Neural progenitor cell (in vitro differentiated cells): ENCODE measurements at places on chromosomes 13 and 19. TPM values are rescaled to one million over a fixed set of nuclear protein-coding genes. Genes with fewer than 3 reads are reported as not detected.

GRCh38 chr13:97445522-97446187 lies 11.7 kb downstream of the RAP2A start:
- DNase-seq = no peak
- no peak overlapping the region for H3K27ac ChIP-seq
- no peaks in the 10 kb centered on the region for H3K4me1 ChIP-seq
- no peak overlapping the region for H3K4me3 ChIP-seq
- H3K27me3 ChIP-seq = no peaks in the 10 kb centered on the region

DNA sequence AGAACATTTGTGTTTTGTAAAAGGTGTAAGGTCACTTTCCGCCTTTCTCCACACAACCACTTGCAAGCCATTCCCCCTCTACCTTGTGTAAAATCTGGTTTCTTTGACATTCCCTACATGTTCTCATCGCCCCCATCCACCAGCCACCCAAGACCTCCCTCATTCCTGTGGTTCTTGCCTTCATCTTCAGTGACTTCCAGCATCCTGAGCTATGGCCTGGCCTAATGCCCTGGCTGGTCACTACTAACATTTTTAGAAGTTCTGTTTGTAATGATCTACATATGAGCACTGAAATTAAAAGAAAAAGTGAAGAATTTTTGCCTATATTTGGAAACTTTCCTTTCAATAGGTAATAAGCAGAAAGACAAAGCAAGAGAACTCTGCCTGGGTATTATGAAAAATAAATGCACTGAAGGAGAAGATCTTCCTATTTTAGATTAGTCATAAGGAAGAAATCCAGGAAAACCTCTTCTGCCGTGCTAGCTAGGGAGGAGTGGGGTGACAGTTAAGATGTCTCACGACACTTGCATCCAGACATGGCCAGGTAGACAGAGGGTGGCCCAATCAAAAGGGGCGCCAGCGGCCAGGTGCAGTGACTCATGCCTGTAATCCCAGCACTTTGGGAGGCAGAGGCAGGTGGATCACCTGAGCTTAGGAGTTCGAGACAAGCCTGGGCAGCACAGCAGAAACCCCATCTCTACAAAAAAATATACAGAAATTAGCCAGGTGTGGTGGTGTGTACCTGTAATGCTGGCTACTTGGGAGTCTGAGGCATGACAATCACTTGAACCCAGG lies 28.1 kb upstream of the MPHOSPH8 start:
- no peak overlapping the region for H3K4me3 ChIP-seq
- no peak overlapping the region for H3K27ac ChIP-seq
- no peaks in the 10 kb centered on the region for H3K36me3 ChIP-seq
- peaks cover 35% of the 10 kb centered on the region for H3K27me3 ChIP-seq
- no peak for DNase-seq

DNA sequence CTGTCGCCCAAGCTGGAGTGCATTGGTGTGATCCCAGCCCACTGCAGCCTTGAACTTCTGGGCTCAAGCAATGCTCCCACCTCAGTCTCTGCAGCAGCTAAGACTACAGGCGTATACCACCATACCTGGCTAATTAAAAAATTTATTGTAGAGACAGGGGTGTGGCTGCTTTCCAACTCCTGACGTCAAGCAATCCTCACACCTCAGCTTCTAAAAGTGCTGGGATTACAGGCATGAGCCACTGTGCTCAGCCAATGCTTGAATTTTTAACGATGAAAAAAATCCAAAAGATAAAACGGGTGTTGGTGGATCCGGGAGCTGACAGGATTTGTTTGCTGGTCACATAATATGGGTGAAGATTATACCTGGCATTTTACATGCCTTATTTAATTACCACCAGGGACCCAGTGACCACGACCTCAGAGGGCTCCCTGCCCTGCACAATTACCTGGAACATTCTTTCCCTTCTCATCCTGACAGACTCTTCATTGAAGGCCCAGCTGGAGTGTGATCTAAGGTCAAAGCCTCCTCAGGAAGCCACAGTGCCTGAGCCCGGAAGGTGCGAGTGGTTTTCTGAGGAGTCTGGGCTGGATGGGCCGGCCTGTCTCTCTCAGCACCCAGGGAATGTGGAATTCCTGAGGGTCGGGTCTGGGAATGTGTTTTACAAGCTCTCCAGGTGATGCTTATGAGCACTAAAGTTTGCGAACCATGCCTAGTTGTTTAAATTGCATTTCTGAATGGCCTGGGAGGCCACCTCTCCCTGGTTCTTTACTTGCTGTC lies 193.3 kb downstream of the USP12 start:
- no peak overlapping the region for H3K27ac ChIP-seq
- DNase-seq = no peak

- DNase-seq = peak; percentile 81
- H3K4me3 ChIP-seq = peak overlapping the region; percentile 49
- no peak overlapping the region for H3K27ac ChIP-seq
- H3K27me3 ChIP-seq = no peaks in the 10 kb centered on the region
- H3K36me3 ChIP-seq = no peaks in the 10 kb centered on the region
Measured at GRCh38 chr19:17778968-17779929, 15.7 kb upstream of the B3GNT3 start.

- H3K4me3 ChIP-seq = no peak overlapping the region
- peak overlapping the region; percentile 3 for H3K27ac ChIP-seq
- peaks cover 33% of the 10 kb centered on the region for H3K4me1 ChIP-seq
- no peaks in the 10 kb centered on the region for H3K36me3 ChIP-seq
Measured at GRCh38 chr19:46981286-46981945, 38.2 kb upstream of the NPAS1 start.

DNA sequence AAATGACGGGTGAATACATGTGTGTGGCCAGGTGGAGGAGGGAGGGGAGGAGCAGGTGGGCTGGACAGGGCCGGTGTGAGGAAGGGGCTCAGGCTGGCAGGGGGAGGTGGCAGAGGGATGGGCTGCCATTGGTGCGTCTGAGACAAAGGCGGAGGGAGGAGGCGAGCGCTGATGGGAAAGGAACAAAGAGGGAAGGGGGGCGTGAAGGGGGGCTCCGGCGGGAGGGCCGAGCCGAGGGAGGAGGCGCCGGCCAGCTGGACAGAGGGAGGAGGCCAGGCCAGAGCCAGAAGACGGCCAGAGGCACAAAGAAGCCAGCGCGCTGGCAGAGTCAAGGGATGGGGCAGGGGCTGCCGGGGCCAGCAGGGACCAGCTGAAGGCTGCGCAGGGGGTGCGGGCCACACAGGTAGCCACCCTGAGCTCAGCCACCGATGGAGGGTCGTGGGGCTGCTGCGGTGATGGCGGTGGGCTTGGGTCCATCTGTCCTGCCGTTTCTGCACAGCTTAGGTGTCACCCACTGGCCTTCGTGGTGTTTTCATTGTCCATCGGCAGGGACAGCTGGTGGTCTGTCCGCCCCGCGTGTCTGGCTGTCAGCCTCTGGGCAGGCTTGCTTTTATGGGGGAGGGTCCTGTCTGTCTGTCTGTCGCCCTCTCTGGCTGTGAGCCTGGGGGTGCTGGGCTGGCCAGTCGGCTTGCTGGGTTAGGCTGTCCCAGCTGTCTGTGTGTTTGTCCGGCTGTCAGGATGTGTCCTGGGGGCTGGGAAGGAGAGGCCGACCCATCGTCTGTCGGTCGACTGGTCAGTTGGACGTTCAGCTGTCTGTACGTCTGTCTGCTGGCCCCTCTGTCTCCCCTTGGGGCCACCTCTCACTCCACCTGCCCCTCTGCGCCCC lies 2.2 kb downstream of the APC2 start:
- no peaks in the 10 kb centered on the region for H3K36me3 ChIP-seq
- no peak overlapping the region for H3K4me3 ChIP-seq
- H3K27ac ChIP-seq = no peak overlapping the region
- H3K27me3 ChIP-seq = peaks cover 98% of the 10 kb centered on the region
- peak; percentile 91 for DNase-seq

GRCh38 chr13:58480061-58480460 lies 848.5 kb downstream of the PCDH17 start:
- no peaks in the 10 kb centered on the region for H3K36me3 ChIP-seq
- no peak overlapping the region for H3K27ac ChIP-seq
- H3K27me3 ChIP-seq = no peaks in the 10 kb centered on the region
- H3K4me1 ChIP-seq = peaks cover 15% of the 10 kb centered on the region
- DNase-seq = no peak

GRCh38 chr13:34391076-34391475 lies 551.0 kb upstream of the NBEA start:
- no peaks in the 10 kb centered on the region for H3K4me1 ChIP-seq
- DNase-seq = no peak
- H3K4me3 ChIP-seq = no peak overlapping the region
- no peaks in the 10 kb centered on the region for H3K36me3 ChIP-seq

GRCh38 chr19:44718441-44719261 lies 19.7 kb downstream of the CEACAM16 start:
- DNase-seq = peak; percentile 55
- H3K36me3 ChIP-seq = no peaks in the 10 kb centered on the region
- H3K4me3 ChIP-seq = no peak overlapping the region
- H3K27me3 ChIP-seq = no peaks in the 10 kb centered on the region
- peaks cover 5% of the 10 kb centered on the region for H3K4me1 ChIP-seq
- no peak overlapping the region for H3K27ac ChIP-seq

- DNase-seq = peak; percentile 74
- H3K27ac ChIP-seq = no peak overlapping the region
- no peak overlapping the region for H3K4me3 ChIP-seq
- no peaks in the 10 kb centered on the region for H3K27me3 ChIP-seq
- H3K36me3 ChIP-seq = no peaks in the 10 kb centered on the region
- no peaks in the 10 kb centered on the region for H3K4me1 ChIP-seq
Measured at GRCh38 chr19:49983645-49984229, 22.8 kb upstream of the SIGLEC11 start.

DNA sequence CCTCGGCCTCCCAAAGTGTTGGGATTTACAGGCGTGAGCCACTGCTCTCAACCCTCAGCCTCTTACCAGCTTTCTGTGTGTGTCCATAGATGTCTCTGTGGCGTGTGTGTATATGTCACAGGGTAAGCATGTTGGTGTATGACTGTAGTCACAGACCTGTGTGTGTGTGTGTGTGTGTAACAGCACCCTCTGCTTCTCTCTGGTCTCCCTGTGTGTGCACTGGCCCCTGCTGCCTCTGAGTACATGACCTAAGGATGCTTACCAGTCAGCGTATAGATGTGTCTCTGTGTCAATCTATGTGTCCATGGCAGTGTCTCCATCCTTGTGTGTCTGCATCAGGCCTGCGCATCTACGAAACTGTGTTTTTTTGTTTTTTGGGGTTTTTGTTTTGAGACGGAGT lies 5.6 kb downstream of the AXL start:
- H3K27ac ChIP-seq = no peak overlapping the region
- peaks cover 20% of the 10 kb centered on the region for H3K4me1 ChIP-seq
- no peaks in the 10 kb centered on the region for H3K27me3 ChIP-seq
- H3K36me3 ChIP-seq = no peaks in the 10 kb centered on the region
- DNase-seq = no peak

DNA sequence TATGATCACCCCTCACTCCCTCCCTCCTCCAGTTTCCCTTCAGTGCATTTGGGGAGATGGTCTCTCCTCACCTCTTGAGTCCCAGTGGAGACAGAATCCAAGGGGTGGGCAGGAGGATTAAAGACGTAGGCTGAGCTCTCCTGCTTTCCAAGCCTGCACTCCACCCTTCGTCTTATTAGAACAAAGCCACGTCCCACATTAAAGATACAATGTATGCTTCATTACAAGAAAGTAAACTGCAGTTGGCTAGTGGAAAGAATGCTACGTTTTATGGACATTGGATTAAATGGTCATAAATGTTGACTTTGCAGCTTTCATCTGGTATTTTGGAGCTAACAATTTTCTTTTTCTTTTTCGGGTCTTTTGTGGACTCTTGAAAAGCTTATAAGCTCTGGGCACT lies 1.5 kb upstream of the KLK11 start:
- H3K27me3 ChIP-seq = no peaks in the 10 kb centered on the region
- no peak overlapping the region for H3K27ac ChIP-seq
- no peaks in the 10 kb centered on the region for H3K36me3 ChIP-seq
- no peak overlapping the region for H3K4me3 ChIP-seq
- H3K4me1 ChIP-seq = peaks cover 22% of the 10 kb centered on the region
- DNase-seq = no peak

- no peak for DNase-seq
- H3K36me3 ChIP-seq = no peaks in the 10 kb centered on the region
- no peaks in the 10 kb centered on the region for H3K27me3 ChIP-seq
- H3K4me3 ChIP-seq = no peak overlapping the region
Measured at GRCh38 chr19:7226739-7227138, 67.5 kb downstream of the INSR start.

- H3K36me3 ChIP-seq = peaks cover 28% of the 10 kb centered on the region
- no peak for DNase-seq
- H3K4me1 ChIP-seq = no peaks in the 10 kb centered on the region
- H3K27ac ChIP-seq = no peak overlapping the region
- H3K27me3 ChIP-seq = no peaks in the 10 kb centered on the region
- no peak overlapping the region for H3K4me3 ChIP-seq
Measured at GRCh38 chr19:57643734-57644133, 10.8 kb downstream of the ZNF211 start.

GRCh38 chr13:20272588-20273171 lies 40.6 kb upstream of the GJB6 start:
- no peak overlapping the region for H3K4me3 ChIP-seq
- H3K4me1 ChIP-seq = no peaks in the 10 kb centered on the region
- DNase-seq = no peak
- H3K27ac ChIP-seq = no peak overlapping the region
- no peaks in the 10 kb centered on the region for H3K27me3 ChIP-seq

DNA sequence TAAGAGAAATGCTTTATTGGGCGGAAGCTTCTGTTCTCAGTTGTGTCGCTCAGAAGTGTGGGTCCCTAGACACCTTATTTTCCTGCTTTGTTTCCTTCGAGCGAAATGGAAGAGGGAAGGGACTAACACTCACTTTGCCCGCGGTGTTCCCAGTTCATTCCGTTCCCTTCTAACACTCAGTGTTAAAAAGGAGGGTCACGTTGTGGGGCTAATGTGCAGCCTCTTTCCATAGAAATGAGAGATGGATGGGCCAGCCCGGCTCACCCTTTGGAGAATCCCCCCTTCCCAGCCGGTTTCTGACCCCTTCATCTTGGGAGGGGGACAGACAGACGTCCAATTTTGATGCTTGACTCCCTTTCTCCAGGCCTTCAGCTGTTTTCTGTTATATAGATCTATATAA lies 2.3 kb downstream of the ATP11A start:
- H3K4me3 ChIP-seq = peak overlapping the region; percentile 98
- H3K27me3 ChIP-seq = peaks cover 6% of the 10 kb centered on the region
- no peak overlapping the region for H3K27ac ChIP-seq
- H3K36me3 ChIP-seq = no peaks in the 10 kb centered on the region
- peaks cover 40% of the 10 kb centered on the region for H3K4me1 ChIP-seq

The KLK2 gene
- total RNA-seq = not detected in 2 replicates

The KASH5 gene
- 0.59 TPM in 1 of 2 replicates, not detected in the other for total RNA-seq

The UTP14C gene
- total RNA-seq = 22.8 and 29.1 TPM in 2 replicates

The WDR88 gene
- total RNA-seq = not detected in 2 replicates

The ZNF112 gene
- total RNA-seq = 11.4 and 18.2 TPM in 2 replicates

The GPC6 gene
- 34.7 and 42.9 TPM in 2 replicates for total RNA-seq

The DDX39A gene
- total RNA-seq = 38.6 and 92.0 TPM in 2 replicates
